ENCODE measurements at places on chromosomes 6 and 20.

DNA sequence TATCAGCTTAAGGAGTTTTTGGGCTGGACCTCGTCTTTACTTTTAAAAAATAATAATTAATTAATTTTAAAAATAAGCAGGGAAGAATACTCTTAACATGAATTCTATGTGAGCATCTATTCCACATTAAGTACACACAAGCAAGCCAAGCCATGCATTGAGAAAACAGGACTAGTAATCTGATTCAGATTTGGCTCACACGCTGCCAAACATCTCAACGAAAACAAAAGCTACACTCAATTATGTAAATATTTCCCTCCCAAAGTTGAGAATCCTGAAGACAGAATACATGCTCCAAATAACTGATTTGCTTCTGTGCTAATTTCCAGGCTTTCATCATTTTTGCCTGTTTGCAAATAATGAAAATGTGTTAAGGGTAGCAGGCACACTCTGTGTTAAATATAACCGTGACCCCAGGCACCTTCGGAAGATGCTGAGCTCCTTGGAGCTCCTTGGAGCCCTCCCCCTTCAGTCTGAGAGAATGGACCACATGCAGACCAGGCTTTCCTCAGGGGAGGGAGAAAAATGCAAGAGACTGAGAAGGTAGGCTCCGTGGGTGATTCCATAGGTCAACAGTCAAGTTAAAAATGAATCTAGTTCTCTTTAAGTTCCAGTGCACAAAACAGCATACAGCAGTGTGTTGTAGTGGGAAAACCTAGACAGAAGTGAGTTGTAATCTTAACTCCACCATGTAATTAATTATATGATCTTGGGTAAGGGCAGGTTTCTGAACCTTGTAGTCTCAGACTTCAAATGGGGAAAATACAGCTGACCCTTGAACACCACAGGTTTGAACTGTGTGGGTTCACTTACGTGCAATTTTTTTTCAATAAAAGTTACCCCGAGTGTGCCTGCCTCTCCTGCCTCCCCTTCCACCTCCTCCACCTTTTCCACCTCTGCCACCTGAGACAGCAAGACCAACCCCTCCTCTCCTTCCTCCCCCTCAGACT lies 161.3 kb upstream of the RREB1 start:
- DNase-seq, result no peak

DNA sequence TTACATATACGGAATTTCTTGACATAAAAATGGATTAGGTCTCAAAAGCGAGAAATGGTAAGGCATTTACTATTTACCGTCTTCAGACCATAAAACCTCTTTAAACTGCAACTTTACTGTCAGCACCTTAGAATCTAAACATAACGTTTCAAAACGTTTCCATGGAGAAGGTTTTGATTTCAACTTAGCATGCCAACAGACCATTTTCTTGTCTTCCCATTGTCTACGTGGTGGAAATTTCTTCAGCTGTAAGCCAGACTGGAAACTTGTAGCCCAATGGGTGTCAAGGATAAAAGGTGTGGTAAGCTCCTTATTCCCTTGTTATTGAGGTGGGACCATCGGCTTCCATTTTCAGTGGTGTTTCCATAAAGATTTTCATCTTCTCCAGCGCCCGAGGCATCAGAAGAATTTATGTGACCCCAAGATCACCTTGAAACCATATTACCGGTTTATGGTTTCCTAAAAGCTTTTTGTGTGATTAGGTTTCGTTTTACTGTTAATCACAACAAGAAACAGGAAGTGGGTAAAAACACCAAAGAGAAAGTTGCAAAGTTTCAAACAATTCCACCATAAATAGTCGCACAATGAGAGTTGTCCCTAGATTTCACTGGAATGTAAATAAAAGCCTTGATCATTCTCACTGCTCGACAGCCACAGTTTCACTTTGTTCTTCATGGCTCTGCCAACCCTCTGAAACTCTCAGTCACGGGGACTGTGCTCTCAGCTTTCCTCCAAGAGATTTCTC lies 63.0 kb upstream of the CD2AP start:
- DNase-seq, result no peak

- no peak for DNase-seq
Observed at GRCh38 chr20:41054847-41055230, 26.2 kb downstream of the TOP1 start.

GRCh38 chr6:6455272-6455671 lies 133.2 kb upstream of the LY86 start:
- DNase-seq, result no peak

DNA sequence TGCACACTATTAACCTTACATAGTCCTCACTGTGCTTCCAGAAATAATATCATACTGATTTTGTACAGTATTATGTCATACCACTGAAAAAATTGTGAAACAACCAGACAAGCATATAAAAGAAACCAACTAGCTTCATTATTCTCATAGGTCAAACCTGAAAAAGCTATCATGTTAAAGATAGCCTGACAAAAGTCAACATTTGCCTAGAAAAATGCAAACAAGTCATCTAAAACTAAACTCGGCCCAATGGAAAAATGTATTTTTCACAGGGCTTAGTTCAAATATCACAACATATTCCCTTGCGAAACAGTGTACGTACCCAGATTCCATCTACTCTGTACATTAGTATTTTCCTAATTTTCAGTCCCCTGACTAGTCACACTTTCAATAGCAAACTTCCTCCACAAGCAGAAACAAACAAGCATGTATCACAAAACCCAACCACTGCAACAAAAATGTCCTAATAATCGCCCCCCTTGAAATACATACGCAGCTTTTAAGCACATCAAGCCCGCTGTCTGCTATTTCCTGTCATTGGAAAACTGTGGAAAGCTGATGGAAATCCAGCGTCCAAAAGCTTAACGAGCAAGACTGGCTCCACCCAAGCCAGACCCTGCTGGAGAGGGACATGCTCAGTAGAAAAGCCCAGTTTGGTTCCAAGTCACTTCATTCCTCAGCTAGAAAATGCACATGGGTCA lies 93.1 kb downstream of the EPB41L2 start:
- DNase-seq, result no peak

GRCh38 chr6:150635906-150636514 lies 36.3 kb downstream of the PLEKHG1 start:
- no peak for DNase-seq

DNA sequence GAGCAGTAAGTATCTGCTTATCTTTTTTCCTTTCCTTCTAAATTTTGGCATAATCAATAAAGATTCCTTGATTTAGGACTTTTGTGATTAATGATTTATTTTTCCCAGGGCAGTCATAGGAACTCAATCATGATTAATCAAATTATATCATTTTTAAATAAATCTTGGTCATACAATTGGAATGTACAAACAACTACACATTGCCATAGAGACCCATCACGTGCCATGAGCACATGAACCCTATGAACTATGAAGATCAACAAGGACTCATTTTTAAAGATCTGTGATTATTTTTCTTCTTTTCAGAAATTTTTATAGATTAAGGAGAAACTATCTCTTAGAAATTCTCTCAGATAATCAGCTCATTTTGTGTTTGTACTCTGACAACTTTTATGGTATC lies 622.4 kb downstream of the BCKDHB start:
- no peak for DNase-seq

GRCh38 chr6:56525974-56526789 lies 116.5 kb downstream of the DST start:
- no peak for DNase-seq

GRCh38 chr6:39049575-39050283 lies 1.1 kb downstream of the GLP1R start:
- no peak for DNase-seq

DNA sequence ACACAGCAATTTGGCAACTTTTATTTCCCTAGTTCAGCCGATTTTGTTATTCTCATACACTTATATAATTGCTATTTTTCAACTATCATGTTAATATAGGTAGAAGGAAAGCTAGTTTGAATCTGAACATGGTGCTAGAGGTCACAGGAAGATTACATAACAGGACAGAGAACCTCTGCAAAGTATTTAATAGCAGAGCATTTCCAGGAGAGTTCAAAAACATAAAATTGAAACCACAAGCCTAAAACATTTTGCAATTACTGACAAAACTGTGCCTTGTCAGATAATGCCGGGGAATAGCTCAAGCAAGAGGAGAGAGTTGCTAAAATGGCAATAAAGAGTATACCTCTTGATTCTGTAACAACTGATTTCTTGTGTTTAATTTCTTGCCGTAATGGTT lies 70.8 kb downstream of the TFAP2B start:
- no peak for DNase-seq

- no peak for DNase-seq
Observed at GRCh38 chr20:23609486-23610109, 3.9 kb upstream of the CST9 start.

- no peak for DNase-seq
Observed at GRCh38 chr6:138500045-138500665, 861 bp upstream of the NHSL1 start.

GRCh38 chr20:38055294-38055693 lies 21.7 kb downstream of the RPRD1B start:
- no peak for DNase-seq

- no peak for DNase-seq
Observed at GRCh38 chr6:29451471-29452193, 5.2 kb downstream of the OR11A1 start.

DNA sequence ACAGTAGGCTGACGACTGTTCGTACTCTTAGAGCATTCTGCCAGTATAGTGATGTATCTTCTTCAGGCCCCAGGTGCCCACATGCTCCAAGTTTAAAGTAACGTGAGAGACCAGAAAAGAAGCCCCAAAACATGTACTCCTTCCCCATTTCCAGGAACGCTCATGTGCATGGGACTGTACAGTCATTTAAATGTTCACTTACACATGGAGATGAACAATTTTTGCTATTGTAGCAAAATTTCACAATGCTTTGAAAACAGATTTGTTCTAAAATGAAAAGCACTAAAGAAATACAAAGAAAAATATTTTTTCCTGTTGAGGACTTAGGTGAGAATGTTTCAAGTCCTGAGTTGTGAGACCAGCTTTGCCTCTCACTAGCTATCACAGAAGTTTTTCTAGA lies 269.3 kb upstream of the PRDM1 start:
- DNase-seq, result no peak

- no peak for DNase-seq
Observed at GRCh38 chr6:34696189-34696738, 303 bp downstream of the ILRUN start.

DNA sequence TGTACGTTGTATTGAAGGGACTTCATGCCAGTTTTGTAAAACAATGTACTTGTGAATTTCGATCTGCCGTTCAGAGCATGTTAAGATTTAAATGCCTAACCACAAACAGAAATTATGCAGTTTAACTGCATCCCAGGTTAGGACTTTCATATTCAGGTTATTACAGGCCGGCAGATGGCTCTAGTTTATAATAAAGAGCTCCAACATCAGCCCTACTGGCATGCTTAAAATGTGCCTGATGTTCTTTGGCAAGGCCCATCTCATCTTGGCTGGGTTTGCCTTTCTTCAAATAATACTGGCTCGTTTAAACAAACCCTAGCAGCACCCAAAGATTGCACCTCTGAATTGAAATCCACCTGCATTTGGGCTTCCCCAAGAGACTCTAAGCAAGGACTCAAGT lies 169.3 kb upstream of the RIN2 start:
- DNase-seq, result no peak

GRCh38 chr20:17939622-17940223 lies 28.9 kb downstream of the SNX5 start:
- DNase-seq, result no peak

DNA sequence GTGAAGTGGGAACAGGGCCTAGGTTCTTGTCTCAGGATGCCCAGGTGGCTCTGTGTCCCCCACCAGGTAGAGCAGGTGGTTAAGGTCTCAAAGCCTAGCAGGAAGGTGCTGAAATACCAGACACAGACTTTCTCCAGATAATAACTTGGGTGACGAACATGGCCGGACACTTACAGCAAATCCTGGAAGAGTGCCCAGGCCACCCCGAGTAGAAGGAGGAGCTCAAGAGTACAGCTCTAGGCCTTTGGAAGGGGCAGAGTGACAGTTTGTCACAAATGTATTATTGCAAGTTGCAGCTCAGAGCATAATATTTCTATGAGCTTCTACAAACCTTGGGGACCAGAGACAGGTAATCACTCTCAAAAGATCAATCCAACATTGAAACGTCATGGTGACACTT lies 251.6 kb upstream of the SOX4 start:
- no peak for DNase-seq

- DNase-seq, result no peak
Observed at GRCh38 chr6:11008821-11009220, 35.3 kb downstream of the ELOVL2 start.

DNA sequence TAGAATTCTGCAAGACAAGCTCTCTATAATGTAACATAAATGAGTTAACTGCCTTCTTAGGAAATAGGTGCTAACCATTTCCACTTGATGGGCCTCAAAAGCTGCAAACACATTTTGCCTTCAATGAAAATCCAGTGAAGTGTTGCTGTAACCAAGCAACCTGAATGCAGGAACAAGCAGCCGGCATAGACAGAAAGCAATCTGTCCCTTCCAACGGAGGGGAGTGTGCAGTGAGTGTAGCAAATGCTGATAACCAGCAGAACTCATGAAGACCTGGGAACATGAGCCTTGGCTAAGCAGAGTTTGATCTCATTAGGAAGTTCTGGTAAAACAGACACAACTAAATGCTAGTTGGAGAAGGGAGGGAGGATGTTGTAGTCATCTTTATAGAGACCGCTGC lies 697.8 kb downstream of the KIF16B start:
- DNase-seq, result no peak

GRCh38 chr20:36106606-36107005 lies 47.9 kb upstream of the EPB41L1 start:
- DNase-seq, result no peak

DNA sequence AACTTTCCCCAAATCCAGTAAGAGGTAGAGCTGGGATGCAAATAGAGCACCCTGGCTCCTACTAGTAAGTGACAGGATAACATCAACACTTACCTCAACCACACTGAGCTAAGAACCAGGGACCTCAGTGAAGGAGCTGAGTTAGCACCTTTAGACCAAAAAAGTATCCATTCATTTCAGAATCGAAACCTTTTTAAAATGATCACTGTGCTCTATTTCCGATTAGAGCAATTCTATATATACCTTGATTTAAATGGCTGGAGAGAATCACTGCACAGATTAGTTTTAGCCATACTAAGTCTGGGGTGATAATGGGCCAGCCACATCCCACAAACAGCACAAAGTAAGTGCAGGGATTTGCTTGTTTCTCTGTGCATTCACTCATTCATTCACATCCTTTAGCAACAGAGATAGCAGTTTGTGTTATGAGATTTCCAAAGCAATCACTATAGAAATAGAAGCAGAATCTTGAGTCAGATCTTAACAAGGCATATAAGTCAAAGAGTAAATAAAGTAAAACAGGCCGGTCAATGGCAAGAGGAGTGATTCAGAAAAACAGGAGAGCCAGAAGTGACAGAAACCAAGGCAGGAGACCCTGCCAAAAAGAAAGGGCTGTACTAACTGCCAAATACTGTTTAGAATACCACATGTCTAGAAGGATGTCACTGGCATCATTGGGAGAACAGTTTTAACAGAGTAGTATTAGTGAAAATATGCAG lies 136.3 kb downstream of the KIF13A start:
- no peak for DNase-seq

DNA sequence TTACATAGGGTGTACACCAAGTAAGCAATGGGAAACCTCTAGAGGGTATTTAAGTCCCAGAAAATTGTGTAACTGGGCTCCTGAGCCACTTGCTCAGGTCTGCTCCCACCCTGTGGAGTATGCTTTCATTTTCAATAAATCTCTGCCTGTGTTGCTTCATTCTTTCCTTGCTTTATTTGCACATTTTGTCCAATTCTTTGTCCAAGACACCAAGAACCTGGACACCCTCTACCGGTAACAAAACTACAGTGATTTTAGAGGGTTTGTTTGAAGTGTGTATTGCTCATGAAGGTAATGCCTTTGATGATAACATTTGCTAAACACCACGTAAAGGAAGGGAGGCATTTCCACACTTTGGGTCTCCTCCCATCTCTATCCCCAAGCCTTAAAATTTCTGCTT lies 46.2 kb downstream of the MYB start:
- DNase-seq, result no peak

All from NK-92 treated with Interleukin-12 subunit alpha and Interleukin-12 subunit beta, amount 100 ng/mL, for 24 hours (cell line).